ENCODE measurements at places on chromosomes 12 and 14. TPM values are rescaled to one million over a fixed set of nuclear protein-coding genes. Genes with fewer than 3 reads are reported as not detected.
A peak's percentile ranks its signal among the peaks of the same experiment; 100 is the strongest.

GRCh38 chr12:85057370-85057963 lies 21.3 kb downstream of the LRRIQ1 start:
- no peak overlapping the region for H3K4me3 ChIP-seq
- peak; percentile 42 for DNase-seq
- H3K36me3 ChIP-seq: no peaks in the 10 kb centered on the region
- H3K27me3 ChIP-seq: no peaks in the 10 kb centered on the region
- no peaks in the 10 kb centered on the region for H3K4me1 ChIP-seq

GRCh38 chr14:32818581-32818980 lies 120.1 kb upstream of the NPAS3 start:
- no peak overlapping the region for H3K4me3 ChIP-seq
- no peak for DNase-seq
- no peaks in the 10 kb centered on the region for H3K36me3 ChIP-seq
- no peaks in the 10 kb centered on the region for H3K4me1 ChIP-seq
- H3K27ac ChIP-seq: no peak overlapping the region

DNA sequence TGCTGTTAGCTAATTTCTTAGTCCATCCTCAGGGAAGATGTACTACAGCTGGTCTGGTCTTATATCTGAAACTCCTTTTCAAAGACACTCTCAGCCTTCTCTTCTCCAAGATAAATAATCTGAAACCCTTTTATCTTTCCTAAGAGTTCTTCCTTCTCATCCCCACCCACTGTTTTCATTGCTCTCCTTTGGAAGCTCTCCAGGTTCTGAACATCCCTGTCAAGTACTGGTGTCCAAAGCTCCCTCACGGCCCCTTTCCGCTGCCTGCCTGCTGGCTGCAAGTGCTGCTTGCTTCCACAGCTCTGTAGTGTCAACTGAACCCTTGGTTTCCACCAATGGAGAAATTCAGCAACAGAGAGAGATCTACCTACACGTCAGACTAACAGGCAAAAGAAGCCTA lies 6.6 kb upstream of the SLC6A13 start:
- H3K27ac ChIP-seq: no peak overlapping the region
- H3K27me3 ChIP-seq: peaks cover 4% of the 10 kb centered on the region
- H3K4me1 ChIP-seq: peaks cover 5% of the 10 kb centered on the region
- no peak for DNase-seq
- H3K4me3 ChIP-seq: no peak overlapping the region
- peaks cover 2% of the 10 kb centered on the region for H3K36me3 ChIP-seq

GRCh38 chr12:121630791-121631355 lies 4.5 kb downstream of the ORAI1 start:
- H3K27ac ChIP-seq: peak overlapping the region; percentile 52
- peak overlapping the region; percentile 21 for H3K4me3 ChIP-seq
- peaks cover 55% of the 10 kb centered on the region for H3K36me3 ChIP-seq
- H3K4me1 ChIP-seq: peaks cover 67% of the 10 kb centered on the region
- no peaks in the 10 kb centered on the region for H3K27me3 ChIP-seq

GRCh38 chr12:30806989-30807694 lies 52.4 kb upstream of the CAPRIN2 start:
- no peaks in the 10 kb centered on the region for H3K4me1 ChIP-seq
- no peak overlapping the region for H3K4me3 ChIP-seq
- peaks cover 30% of the 10 kb centered on the region for H3K27me3 ChIP-seq
- peak; percentile 40 for DNase-seq
- H3K36me3 ChIP-seq: no peaks in the 10 kb centered on the region
- H3K27ac ChIP-seq: no peak overlapping the region

GRCh38 chr14:64126548-64126947 lies 167.6 kb downstream of the ESR2 start:
- H3K4me3 ChIP-seq: no peak overlapping the region
- no peak for DNase-seq
- H3K36me3 ChIP-seq: peaks cover 64% of the 10 kb centered on the region
- H3K27me3 ChIP-seq: no peaks in the 10 kb centered on the region

DNA sequence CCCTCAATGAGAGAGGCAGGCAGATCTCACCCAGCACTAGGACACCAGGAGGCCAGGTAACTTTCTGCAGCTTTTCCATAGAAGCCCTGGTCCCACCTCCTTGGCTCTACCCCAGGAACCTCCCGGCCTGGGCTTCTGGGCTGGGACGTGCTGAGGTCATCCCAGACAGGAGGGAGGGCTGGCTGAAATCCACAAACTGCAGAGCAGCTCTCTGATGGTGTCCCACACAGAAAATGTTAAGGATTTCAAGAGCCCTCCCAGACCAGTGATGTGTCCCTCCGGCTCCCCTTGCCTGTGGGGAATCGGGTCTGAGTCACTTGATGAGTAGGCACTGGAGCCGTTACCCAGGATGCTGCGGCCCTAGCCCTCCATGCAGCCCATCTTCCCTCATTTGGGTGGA lies 124.1 kb downstream of the ESRRB start:
- no peak overlapping the region for H3K4me3 ChIP-seq
- no peak overlapping the region for H3K27ac ChIP-seq
- DNase-seq: no peak
- H3K4me1 ChIP-seq: no peaks in the 10 kb centered on the region

DNA sequence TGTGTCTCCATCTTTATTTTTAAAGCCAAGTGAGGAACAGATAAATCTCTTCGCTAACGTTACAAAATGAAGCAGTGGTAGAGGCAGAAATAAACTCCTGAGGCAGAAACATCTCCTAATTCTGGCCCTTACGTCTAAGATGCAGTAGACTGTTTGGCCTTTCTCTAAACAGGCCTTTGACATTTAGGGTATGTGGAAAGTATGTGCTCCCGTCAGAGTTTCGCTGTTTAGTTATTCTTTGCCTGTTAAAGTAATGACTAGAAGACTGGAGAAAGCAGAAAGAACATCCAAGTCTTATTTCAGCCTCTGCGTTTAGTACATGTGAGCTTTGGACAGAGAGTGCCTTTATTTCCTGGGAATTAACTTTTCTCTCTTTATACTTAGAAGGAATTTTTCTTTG lies 216.6 kb downstream of the RAD51B start:
- DNase-seq: no peak
- no peaks in the 10 kb centered on the region for H3K36me3 ChIP-seq
- no peak overlapping the region for H3K27ac ChIP-seq
- H3K4me3 ChIP-seq: no peak overlapping the region
- H3K27me3 ChIP-seq: no peaks in the 10 kb centered on the region
- peaks cover 1% of the 10 kb centered on the region for H3K4me1 ChIP-seq

- H3K4me1 ChIP-seq: peaks cover 8% of the 10 kb centered on the region
- H3K4me3 ChIP-seq: no peak overlapping the region
- H3K27me3 ChIP-seq: peaks cover 6% of the 10 kb centered on the region
- no peak overlapping the region for H3K27ac ChIP-seq
- H3K36me3 ChIP-seq: no peaks in the 10 kb centered on the region
Observed at GRCh38 chr12:65918021-65918420, 93.7 kb downstream of the HMGA2 start.

MUCL1 gene
- total RNA-seq: not detected

CELA1 gene
- total RNA-seq: not detected

CTSG gene
- total RNA-seq: not detected

CEBPE gene
- total RNA-seq: 0.98 TPM
